Hippocampal formation (tissue), 2 donors: ENCODE measurements at places on chromosomes 6 and 20.
A peak's percentile ranks its signal among the peaks of the same experiment; 100 is the strongest.

GRCh38 chr20:4091490-4092479, 76.4 kb upstream of the RNF24 start:
- no peak for DNase-seq

DNA sequence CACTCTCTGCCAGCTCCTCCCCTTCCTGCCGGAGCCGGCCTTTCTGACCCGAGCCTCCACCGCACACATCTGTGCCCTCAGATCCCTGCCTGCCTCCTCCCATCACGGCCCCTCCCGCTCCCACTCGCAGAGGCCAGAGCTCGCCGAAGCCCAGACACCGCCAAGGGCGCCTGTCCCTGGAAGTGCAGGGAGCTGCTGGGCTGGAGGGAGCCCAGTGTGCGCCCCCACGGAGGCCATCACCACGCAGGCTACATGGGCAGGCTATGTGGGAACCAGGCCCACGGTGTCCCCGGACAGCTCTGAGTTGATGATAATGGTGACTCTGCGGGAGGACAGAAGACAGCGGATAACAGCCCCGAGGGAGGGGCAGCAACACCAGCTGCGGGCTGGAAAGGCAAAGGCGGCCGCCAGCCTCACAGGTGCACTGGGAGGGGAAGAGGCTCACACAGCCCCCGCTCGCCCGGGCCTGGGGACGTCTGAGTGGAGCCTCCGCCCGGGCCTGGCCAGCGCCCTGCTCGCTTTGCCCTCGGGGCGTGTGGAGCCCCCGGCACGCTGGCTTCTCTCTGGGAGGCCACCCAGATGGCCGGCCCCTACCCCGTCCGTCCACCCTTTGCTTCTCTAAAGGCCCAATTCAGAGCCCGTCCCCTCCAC, 154.9 kb downstream of the DLL1 start:
- DNase-seq: no peak

- peak; percentile 73 for DNase-seq
Observed at GRCh38 chr20:50169329-50169823, 15.9 kb upstream of the PEDS1 start.

DNA sequence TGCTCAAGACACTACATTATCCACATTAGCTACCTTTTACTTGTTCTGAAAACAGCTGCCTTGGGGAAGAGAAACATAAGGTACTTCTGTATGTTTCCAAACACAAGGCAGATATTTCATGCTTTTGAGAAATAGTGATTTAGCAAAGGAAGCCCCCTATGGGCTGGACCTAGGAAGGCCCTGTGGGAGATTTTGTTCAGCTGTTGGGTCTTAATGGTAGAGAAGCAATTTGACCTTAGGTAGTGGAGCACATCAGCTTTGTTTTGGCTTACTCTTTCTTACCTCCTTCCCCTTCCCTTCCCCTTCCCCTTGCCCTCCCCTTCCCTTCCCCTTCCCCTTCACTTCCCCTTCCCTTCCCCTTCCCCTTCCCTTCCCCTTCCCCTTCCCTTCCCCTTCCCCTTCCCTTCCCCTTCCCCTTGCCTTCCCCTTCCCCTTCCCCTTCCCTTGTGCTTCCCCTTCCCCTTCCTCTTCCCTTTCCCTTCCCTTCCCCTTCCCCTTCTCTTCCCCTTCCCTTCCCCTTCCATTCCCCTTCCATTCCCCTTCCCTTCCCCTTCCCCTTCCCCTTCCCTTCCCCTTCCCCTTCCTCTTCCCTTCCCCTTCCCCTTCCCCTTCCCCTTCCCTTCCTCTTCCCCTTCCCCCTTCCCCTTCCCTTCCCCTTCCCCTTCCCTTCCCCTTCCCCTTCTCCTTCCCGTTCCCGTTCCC, 84.6 kb downstream of the ANKS1A start:
- no peak for DNase-seq

- DNase-seq: no peak
Observed at GRCh38 chr6:123338394-123338793, 298.4 kb downstream of the TRDN start.

DNA sequence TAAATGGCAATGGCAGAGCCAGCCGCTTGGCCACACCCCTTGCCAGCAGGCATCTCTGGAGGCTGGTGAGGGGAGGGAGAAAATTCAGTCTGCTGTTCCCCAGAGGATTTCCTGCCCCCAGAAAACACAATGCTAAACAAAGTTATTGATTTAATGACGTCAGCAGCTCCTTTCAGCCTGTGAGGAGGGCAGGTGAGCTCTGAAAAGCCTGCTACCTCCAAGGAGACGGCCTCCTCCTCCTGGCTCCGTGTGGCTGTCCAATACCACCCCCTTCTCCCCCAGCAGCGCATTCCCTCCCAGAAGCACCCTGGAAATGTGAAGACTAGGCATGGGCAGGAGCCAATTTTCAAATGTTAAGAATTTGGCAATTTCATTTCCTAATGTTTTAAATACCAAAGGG, 393.1 kb downstream of the ZFAND3 start:
- DNase-seq: no peak

DNA sequence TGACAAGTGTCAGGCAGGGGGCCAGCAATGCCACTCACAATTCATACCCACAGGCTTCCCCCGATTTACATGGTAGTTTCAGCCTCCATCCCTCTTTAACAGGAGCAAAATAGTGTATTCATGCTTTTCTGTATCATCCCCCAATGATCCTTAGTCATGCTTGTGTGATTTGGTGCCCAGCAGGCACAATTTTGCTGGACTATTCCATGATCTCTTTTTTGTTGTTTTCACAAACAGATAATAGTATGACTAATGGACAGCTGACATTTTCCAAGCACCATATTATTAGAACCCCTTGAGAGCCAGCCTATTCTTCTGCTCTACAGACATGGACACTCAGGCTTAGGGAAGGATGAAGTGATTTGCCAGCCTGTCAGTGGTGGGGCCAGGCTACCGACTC, 128.2 kb upstream of the RIPOR2 start:
- DNase-seq: no peak

DNA sequence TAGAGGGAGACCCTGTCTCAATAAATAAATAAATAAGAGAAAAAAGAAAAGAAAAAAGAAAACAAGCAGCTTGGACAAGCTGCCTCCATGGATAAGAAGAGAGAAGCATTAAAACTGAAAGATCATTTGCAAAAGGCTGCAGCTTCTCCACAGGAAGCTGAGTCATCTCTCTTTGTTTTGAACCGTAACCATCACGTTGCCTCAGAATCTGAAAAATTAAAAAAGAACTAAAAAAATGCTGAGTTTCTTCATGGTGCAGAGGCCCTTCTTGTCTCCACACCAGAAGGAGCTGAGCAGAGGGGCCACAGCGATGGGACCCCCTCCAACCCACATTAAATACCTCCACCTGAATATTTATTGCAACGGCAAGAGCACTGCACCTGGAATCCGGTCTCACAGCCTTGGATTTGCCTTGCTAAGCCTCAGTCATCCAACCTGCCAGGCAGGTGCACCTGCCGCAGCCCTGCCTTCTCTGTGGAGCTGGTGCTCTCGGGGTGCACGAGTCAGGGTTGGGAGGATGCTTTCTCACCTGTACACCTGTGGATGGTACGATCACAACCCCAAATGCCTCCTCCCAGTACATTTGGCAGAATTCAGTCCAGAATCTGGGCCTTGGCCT, 28.1 kb downstream of the TOX2 start:
- DNase-seq: no peak

- no peak for DNase-seq
Observed at GRCh38 chr6:114940181-114940580, 597.4 kb upstream of the HS3ST5 start.

DNA sequence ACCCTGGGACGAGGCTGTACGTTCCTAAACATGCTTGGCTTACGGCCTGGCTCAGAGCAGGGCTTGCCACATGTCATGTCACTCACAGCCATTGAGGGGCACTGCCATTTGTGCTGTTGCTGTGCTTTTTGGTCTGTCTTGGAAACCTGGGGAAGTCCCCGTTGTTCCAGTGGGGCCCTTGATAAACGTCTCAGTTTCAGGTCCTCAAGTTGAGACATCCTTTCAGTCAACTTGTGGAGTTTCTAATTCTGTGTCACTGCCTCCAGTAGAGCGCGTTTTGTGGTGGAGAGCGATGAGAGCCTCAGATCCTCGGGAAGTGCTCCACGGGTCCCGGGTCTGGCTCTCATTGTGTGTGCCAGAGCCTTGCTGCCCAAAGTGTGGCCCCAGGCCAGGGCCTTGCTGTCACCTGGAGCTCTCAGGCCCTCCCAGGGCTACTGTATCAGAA, 43.0 kb upstream of the CCR6 start:
- no peak for DNase-seq

DNA sequence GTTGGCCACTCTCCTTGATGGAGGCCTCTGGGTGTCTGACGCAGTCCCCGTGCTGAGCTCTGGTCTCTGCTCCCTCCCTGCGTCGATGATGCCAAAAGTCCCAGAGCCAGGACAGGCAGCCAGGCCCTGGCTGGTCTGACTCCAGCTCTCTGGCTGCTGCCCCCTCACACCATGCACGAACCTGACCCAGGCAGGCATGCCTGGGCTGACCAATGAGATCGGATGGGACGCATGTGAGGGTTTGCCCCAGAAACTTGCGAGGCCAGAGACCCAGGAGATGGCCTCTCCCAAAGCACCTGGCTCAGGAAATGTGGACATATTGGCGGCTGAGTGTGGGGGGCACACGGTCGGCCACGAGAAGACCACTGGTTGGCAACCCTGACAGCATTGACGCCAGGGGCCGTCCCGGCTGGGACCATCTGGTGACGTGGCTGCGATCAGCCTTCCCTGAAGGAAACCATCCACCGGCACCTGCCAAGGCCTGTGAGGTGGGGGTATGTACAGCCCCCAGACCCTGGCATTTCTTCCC, 51.2 kb upstream of the FRMD1 start:
- DNase-seq: no peak

- DNase-seq: no peak
Observed at GRCh38 chr20:58997141-58997770, 9.8 kb downstream of the CTSZ start.

GRCh38 chr20:44069203-44070011, 117.6 kb downstream of the JPH2 start:
- DNase-seq: no peak

- DNase-seq: peak; percentile 16
Observed at GRCh38 chr20:13119583-13119982, 101.5 kb upstream of the ISM1 start.

- DNase-seq: no peak
Observed at GRCh38 chr6:3052481-3053230, 15.6 kb upstream of the RIPK1 start.

- no peak for DNase-seq
Observed at GRCh38 chr6:135707426-135707825, 144.1 kb upstream of the PDE7B start.

- DNase-seq: no peak
Observed at GRCh38 chr6:52734072-52734471, 29.2 kb downstream of the GSTA2 start.

GRCh38 chr20:12581644-12582289, 427.0 kb upstream of the SPTLC3 start:
- DNase-seq: no peak

- no peak for DNase-seq
Observed at GRCh38 chr6:66065313-66065712, 358.3 kb upstream of the EYS start.
